ENCODE measurements at places on chromosomes 16 and 17.

- DNase-seq: no peak
Observed at GRCh38 chr16:49348408-49349176, 25.0 kb upstream of the C16orf78 start.

- DNase-seq: no peak
Observed at GRCh38 chr17:47131761-47132160, 57.3 kb downstream of the CDC27 start.

DNA sequence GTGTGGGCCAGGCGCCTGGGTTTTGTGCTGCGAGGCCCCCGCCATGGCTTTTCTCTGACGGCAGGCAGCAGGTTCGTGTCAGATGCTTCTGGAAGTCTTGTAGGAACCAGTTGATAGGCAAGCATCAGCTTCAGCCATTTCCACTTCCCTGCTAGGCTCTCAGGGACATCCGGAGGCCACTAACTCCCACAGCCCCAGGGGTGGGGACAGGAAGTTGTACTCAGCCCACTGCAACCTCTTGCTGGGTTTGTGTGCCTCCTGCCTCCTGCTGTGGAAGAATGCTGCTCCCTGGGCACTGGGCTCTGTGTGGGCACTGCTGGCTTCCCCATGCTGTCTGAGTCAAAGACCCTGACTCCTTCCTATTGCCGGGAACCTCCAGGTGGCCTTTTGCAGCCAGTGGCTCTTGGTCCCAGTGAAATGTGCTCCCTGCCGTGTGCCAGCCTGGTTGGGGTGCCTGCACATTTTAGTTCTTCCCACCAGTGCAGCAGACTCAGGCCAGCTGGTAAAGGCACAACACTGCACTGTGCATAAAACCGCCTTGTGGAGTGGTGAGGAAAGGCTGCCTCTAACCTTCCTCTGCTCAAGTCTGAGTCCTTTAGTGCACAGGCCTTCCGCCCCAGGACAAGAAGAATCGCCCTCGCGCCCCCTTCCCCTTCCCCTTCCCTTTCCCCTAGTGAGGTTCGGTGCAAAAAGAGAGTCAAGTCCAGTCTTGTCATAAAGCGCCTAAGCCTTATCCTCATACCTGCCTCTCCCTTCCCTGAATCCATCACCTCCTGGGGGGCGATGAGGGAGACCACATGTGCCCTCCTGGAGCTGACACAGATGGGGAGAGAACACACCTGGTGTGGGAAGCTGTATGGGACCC lies 16.6 kb downstream of the LDHD start:
- no peak for DNase-seq

DNA sequence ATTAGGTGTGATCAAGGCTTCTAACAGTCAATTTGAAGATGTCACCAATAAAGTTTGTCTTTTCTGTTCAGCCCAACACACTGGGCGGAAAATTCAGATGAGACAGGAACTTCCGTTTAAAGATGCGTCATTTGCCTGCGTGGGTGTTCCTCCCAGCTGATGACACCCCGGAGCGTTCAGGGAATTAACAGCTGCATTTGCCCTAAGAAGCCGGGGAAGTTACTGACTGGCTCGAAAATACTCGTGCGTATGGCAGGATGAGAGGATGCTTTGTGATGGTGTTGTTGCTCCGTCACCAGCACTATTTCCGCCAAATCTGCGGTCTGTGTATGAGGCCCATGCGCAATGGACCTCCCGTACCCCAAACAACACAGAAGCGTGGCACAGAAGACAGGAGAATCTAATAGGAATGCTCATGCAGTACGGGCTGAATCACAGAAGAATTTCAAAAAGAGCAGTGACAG lies 11.9 kb upstream of the PVALEF start:
- DNase-seq: no peak

DNA sequence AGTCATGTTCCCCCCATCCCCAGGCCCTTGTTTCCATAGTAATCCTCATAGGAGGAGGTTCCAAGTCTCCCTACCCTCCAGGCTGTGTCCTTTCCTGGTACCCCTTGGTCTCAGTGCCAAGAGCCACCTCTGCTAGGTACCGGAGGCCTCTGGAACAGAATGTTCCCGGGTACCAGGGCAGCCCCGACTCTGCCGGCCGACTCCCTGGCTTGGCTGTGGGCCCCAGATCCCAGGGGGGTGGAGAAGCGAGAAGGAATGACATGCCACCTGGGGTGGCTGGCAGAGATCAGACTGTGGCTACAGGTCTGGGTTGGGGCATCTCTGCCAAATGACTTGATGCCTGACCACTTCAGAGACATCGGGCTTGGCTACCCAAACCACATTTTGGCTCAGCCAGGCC lies 3.6 kb downstream of the STAC2 start:
- DNase-seq: no peak

- DNase-seq: no peak
Observed at GRCh38 chr16:72959301-72959996, 88.5 kb downstream of the ZFHX3 start.

GRCh38 chr16:86990451-86990850 lies 326.7 kb downstream of the C16orf95 start:
- no peak for DNase-seq

- no peak for DNase-seq
Observed at GRCh38 chr17:69818467-69818866, 256.6 kb upstream of the KCNJ16 start.

DNA sequence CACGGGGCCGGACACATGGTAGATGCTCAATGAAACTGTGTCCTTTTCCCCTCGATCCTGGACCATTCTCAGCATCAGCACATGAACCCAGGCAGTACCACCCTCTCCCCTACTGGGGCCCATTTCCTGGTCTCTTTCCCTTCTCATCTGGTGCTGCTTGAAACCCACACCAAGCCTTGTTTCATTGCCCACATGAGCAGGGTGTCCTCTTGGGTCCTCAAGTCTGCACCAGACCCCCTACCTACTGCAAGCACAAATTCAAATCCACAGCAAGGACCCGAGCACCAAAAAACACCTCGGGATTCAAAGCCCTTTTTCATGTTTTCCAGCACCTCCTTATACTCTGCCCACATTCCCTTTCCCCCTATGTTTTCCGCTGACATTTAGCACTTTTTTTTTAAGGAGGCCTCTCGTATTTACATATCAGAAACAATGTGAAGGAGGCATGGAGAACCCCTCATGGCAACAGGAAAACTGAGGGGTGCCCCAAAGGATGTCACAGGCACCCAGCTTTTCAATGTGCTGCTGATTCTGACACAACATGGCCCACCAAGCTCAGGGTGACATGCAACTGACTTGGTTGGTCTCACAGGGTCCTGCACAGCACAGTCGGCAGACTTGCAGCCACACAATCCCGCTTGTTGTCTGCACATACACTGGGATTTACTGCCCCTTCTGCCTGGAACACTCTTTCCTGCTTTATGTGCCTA lies 4.6 kb upstream of the CCL1 start:
- no peak for DNase-seq

GRCh38 chr16:3642397-3643094 lies 11.9 kb upstream of the DNASE1 start:
- DNase-seq: no peak

GRCh38 chr16:53417011-53417410 lies 17.3 kb upstream of the RBL2 start:
- no peak for DNase-seq

- no peak for DNase-seq
Observed at GRCh38 chr17:65538675-65539529, 22.5 kb downstream of the AXIN2 start.

- no peak for DNase-seq
Observed at GRCh38 chr16:87819983-87820382, 49.3 kb downstream of the SLC7A5 start.

GRCh38 chr17:28466521-28467048 lies 6.9 kb upstream of the SLC13A2 start:
- DNase-seq: no peak

Data from activated CD8-positive, alpha-beta memory T cell treated with anti-CD3 and anti-CD28 coated beads for 1 hour (primary cell).